HepG2 (cell line): ENCODE measurements at places on chromosomes 3 and 15.

DNA sequence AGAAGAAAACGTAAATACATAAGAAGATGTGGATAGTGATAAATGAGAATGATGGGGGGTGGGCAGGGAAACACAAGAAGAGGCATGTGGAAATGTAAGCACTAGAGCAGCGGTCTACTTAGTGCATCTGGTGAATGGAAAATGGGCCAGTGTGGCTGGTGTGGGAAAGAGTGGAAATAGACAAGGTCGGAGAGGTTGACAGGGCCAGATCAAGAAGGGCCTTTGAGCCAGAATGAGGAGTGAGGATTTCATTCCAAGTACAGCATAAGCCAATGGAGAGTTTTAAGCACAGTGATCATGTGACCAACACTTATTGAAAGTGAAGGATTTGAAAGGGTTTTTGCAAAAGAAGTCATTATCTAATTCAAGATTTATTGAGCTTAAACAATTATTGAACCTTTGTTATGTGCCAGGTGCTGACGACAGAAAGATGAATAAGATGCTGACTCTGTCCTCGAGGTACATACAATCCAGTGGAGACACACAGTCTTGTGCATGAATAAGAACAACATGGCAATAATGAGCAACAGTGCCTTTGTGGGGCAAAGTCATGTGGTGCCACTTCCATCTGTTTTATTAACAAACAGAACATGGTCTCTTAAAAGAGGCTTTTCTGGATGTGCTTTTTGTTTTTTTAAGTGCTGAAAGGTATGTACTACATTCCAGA, 124.1 kb downstream of the MFSD1 start:
- H3K27me3 ChIP-seq: no peaks in the 10 kb centered on the region
- no peaks in the 10 kb centered on the region for H3K36me3 ChIP-seq
- H3K4me1 ChIP-seq: no peaks in the 10 kb centered on the region

DNA sequence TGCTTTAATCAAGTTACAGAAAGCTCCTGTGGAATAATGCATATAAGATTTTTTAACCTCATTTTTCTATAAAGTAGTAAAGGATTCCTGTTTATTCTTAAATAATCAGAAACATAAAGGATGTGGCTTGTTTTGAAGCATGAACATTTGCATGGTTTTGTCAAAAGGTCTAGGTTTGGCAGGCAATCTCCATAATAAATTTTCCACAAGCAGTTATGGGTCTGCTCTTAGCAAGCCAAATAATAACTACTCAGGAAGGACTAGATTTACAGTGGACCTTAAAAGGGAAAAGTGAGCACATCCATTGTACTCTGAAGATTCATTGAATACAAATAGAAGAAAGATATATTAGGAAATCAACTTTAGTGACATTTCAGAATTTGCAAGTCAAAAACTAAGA, 407.3 kb upstream of the CBLB start:
- H3K4me3 ChIP-seq: no peak overlapping the region
- no peaks in the 10 kb centered on the region for H3K27me3 ChIP-seq
- no peaks in the 10 kb centered on the region for H3K4me1 ChIP-seq

DNA sequence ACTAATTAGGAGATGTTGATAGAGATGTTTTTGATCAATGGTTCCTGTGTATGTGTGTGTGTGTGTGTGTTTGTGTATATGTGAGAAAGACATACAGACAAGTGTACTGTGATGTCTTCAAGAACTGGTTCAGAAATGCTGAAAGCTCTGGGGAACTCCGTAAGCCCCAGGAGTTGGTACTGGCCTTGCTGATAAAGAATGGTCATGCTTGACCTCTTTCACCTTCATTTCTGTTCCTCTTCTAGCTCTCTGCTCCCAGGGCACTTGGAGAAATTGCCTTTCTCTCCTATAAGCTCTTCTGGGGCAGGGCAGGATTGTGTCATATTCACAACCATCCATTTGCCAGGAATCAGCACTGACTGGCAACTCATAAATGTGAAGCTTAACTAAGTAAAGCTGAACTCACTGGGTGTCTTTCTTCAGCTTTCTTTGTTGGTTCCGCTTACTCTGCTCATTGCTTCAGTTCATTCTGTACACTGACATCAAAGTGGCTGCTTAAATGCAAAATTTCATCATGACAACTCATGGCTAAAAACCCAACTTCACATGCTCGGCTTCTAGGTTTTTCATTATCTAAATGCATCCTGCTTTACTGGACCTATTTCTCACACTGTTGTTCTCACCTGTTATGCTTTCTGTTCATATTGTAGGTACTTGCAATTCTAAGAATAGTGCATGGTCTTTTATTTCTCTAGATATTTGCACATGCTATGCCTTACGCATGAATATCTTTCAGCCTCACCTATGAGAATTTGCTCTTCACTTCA, 162.1 kb upstream of the LYSMD4 start:
- H3K27ac ChIP-seq: no peak overlapping the region
- no peak for DNase-seq
- H3K36me3 ChIP-seq: no peaks in the 10 kb centered on the region
- 0 out of 2 replicates have a peak, but pooled peaks cover 7% of the 10 kb centered on the region for H3K4me1 ChIP-seq

DNA sequence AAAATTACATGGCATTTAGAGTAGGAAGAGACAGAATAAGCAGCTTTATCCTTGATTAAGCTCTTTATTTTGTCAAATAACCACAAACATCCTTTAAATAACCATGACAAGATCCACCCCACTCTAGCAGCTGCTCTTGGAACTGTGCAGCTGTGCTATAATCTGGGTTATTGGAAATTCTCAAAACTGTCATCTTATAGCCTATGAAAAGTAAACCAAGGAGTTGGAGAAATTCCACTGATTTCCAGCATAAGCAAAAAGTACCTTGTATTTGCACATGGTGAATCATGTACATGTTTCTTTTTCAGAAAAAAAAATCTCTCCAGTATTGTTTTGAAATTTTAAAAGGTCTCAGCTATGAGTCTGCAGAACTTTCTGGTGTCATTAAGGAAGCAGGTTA, 88.8 kb upstream of the ABI3BP start:
- H3K4me3 ChIP-seq: no peak overlapping the region
- DNase-seq: no peak
- no peaks in the 10 kb centered on the region for H3K27me3 ChIP-seq
- H3K27ac ChIP-seq: no peak overlapping the region

DNA sequence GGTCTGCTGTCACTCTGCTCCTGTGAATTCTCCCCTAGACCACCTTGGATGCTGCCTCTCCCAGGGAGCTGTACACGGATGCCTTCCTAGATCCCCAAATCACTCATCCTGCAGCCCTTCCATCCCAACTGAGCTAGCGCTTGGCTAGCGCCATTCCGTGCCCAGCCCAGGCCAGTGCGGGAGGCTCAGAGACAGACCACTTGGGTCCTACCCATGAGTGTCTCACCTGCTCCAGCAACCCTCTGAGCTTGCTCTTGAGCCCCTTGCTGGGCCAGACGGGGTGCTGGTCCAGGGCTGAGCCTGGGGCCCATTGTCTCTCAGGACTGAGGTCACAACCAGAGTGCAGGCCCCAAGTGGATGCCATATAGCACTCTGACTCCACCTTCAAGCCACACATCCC, 17.7 kb downstream of the SH2D7 start:
- no peaks in the 10 kb centered on the region for H3K27me3 ChIP-seq
- no peak overlapping the region for H3K4me3 ChIP-seq
- no peak for DNase-seq
- H3K4me1 ChIP-seq: peaks cover 15% of the 10 kb centered on the region
- no peaks in the 10 kb centered on the region for H3K36me3 ChIP-seq

DNA sequence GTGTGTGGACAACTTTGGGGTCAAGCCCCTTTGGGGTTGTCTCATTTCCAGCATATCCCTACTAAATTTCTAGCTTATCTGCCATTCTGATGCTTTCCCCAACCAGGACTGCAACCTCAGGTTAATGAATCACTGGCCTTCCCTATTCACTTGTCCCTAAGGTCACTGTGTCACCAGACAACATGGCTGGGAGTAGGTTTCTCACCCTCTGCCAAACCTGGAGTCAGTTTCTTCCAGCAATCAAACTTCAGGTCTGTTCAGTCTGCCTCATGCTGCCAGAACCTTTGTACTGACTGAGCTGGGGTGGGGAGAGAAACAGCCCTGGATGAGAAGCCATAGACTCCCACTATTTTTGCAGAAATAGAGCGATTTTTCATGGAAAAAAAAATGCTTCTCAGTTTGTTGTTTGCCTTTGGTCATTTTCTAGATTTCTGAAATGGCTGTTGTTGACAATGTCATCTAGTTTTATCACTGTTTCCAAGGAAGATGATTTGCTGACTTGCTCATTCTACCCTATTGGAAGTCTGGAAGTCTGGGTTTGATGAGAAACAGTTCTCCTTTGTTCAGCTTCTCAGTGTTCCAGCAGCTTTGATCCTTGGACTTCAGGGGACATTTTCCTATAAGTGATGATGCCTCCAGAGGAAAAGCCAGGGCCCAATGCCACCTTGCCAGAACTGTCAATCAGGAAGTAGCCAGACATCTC, 74.8 kb upstream of the IL12A start:
- H3K4me1 ChIP-seq: peaks cover 14% of the 10 kb centered on the region
- H3K36me3 ChIP-seq: no peaks in the 10 kb centered on the region
- no peak overlapping the region for H3K4me3 ChIP-seq
- no peak for DNase-seq
- no peaks in the 10 kb centered on the region for H3K27me3 ChIP-seq
- no peak overlapping the region for H3K27ac ChIP-seq

DNA sequence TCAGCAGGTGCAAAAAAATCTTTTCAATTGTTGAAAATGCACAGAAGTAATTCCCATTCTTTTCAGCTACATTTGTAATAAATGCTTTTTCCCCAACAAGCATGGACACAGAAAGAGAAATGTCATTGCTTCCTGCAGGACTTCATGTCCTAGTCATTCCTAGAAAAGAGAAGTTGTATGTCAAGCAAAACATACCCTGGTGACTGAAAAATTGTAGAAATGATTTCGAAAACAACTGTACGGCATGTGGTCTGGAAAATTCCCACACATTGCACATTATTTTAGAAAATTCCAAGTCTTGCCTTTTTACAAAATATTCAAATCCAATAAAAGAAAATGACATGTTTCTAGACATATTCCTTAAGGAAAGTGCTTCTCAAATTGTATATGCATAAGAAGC, 50.4 kb upstream of the ALCAM start:
- H3K27me3 ChIP-seq: no peaks in the 10 kb centered on the region
- H3K36me3 ChIP-seq: no peaks in the 10 kb centered on the region

DNA sequence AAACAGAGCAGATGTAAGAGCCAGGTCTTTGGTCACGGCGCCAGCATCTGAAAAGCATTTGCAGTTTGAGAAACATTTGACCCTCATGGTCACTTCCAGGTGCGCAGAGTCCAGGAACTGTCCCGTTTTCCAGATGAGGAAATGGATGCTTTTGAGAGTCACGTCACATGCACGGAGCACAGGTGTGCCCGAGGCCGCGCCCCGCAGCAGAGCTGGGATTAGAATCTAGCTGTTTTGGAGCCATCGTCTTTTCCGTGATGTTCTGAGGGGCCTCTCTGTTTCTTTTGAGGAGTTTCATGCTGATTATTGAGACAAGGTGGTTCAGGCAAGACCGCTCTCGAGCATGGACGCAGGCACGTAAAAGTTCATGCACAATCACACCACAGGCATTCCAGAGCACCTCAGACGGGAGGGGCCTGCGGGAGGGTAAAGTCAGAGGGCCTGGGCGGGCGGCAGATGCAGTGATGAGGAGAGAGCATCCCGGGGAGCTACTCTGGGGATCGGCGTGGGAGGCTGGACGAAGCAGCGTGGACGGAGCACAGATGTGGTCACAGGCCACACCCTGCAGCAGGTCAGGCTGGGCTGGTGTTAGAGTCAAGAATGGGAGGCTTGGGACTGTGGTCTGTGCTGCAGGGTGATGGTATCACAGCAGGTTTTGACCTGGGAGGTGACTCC, 139.2 kb upstream of the MEF2A start:
- H3K27me3 ChIP-seq: no peaks in the 10 kb centered on the region; the same call in 1 of the 2 replicates
- H3K4me3 ChIP-seq: no peak overlapping the region
- no peaks in the 10 kb centered on the region for H3K36me3 ChIP-seq
- H3K27ac ChIP-seq: no peak overlapping the region
- H3K4me1 ChIP-seq: peaks cover 47% of the 10 kb centered on the region

- no peak overlapping the region for H3K27ac ChIP-seq
- no peaks in the 10 kb centered on the region for H3K36me3 ChIP-seq
- DNase-seq: no peak
- no peak overlapping the region for H3K4me3 ChIP-seq
These were observed 94.5 kb downstream of the WNT7A start for GRCh38 chr3:13785351-13785750.

DNA sequence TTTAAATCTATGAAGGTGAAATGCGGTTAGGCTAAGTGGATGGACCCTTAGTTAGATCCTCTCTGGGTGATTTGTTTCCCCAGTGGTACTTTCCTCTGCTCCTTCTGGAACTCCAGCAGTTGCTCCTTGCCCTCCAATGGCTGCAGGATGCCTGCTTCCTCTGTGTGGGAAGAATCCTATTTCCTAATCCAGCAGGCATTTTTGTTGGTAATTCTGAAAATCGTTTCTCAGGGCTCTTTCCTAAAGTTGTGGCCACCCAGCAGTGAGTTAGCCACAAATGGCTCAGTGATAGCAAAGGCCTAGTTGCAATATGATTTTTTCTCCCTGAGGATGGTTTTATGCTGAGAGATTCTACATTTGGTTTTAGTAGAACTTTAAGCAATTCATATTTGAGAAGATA, 332.3 kb upstream of the C2CD4B start:
- H3K36me3 ChIP-seq: no peaks in the 10 kb centered on the region
- H3K4me1 ChIP-seq: peaks cover 63% of the 10 kb centered on the region
- H3K27ac ChIP-seq: no peak overlapping the region
- H3K4me3 ChIP-seq: no peak overlapping the region
- no peak for DNase-seq

- peaks cover 70% of the 10 kb centered on the region for H3K4me1 ChIP-seq
- no peaks in the 10 kb centered on the region for H3K36me3 ChIP-seq
- no peaks in the 10 kb centered on the region for H3K27me3 ChIP-seq
- DNase-seq: no peak
- no peak overlapping the region for H3K4me3 ChIP-seq
These were observed 3.2 kb downstream of the EFCAB12 start for GRCh38 chr3:129425213-129425612.

DNA sequence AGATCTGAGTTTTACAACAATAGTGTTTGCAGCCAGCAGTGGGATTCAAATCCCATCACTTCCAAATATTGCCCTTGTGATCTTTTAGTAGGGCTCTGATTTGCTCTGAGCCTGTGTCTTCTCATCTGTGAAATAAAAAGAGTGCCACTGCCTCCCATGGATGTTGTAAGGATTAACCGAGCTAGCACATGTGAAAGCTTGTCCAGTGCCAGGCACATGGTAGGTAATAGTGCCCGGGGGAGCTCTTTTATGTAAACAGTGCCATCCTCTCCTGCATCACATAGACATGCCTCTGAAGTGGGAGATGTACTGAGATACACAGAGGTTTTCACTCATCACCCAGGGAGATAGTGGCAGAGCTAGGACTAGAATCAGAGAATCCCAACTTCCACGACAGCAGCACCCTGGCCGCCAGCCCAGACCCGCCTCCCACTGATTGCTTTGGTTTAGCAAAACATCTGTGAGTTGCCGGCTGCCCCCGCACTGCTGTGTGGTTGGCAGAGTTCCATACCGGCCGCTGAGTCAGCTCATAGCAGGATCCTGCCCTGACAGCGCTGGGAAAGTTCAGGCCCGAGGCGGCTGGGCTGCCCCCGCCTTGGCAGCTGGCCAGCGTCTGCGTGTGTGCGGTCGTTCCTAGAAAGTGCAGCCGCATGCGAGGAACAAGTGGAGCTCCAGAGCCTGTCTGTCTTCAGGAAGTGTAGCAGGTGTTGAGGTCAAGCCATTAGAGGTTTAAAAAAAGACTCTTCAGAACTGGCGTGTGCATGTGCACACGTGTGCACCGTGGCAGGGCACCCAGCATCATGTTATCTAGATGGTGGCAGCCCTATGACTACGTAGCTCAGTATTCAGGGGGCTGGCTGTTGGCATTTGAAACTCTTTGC, 5.0 kb downstream of the ARID3B start:
- H3K27me3 ChIP-seq: no peaks in the 10 kb centered on the region
- H3K4me3 ChIP-seq: no peak overlapping the region
- no peak overlapping the region for H3K27ac ChIP-seq
- H3K4me1 ChIP-seq: peaks cover 37% of the 10 kb centered on the region
